ENCODE measurements at places on chromosomes 3 and 15.

DNA sequence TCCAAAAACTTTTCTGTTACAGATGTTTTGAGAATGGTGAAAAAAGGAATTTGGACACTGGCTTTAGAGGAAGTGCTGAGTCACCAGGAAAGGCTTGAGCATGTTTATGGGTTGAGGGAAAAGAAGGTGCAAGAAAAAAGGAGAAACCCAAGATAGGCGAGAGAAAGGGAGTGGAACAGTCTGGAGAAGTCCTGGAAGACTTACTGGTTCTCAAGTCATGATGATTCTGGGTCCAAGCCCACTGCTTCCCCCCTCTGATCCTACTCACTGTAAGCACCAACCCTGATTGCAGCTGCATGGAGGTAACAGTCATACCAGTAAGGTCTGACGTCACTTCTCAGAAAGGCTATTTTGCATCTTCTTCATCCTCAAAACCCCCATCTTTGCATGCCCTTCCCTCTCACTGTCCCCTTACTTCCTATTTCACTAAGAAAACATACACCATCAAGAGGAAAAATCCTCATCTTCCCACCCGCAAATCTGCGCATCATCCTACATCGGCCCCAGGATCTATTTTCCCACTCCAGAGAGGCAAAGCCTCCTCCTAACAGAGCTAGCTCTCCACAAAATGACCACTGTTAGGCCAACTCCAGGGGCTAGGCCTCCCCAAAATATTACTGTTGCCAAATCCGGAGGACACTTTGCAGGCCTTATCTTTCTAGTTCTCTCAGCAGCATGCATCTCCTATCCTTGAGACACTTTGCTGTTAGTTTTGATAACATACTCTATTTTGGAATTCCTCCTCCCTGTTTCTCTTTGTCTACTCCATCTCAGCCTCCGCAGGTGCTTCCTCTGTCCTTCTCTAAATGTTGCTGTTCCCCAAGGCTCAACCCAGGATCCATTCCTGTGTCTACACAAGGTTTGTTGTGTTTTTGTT lies 3.2 kb upstream of the ATP13A3 start:
- DNase-seq, result no peak

DNA sequence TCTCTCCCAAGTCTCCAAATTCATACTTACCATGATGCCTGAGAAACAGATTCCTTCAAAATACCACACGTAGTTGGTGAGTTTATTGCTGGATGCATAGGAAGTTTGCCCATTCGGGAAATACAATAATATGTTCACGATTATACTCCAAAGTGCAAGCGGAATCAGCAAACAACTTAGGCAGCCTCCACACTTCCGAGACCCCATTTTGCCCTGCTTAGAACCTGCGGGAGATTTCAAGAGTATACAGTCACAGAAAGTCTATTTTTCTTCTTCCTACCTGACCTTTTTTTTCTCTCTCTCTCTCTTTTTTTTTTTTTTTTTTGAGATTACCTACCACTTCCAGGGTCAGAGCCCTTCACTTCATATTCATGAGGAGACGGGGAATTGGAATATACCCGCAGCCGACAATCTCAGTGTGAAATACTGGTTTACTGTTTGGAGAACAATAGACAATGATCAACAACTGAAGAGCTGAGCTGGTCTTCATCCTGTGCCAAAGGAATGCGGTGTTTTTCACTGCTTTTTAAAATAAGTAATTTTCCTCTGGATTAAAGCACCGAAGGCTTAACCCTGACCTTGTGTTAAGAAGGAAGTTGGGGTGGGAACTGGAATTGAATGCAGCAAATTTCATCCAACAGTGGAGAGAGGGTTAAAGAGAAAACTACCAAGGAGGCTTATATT lies at the start of gene TM4SF18:
TM4SF18 (minus strand) TSS at position 461 of the 684 bp plus-strand sequence; CDS start at position 207, 254 bp downstream.
- no peak for DNase-seq

- DNase-seq, result no peak
These were observed 276.1 kb upstream of the GOLGA6L4 start for GRCh38 chr15:83959477-83959876.

GRCh38 chr3:149596134-149596770 lies 61.6 kb downstream of the WWTR1 start:
- DNase-seq, result no peak

DNA sequence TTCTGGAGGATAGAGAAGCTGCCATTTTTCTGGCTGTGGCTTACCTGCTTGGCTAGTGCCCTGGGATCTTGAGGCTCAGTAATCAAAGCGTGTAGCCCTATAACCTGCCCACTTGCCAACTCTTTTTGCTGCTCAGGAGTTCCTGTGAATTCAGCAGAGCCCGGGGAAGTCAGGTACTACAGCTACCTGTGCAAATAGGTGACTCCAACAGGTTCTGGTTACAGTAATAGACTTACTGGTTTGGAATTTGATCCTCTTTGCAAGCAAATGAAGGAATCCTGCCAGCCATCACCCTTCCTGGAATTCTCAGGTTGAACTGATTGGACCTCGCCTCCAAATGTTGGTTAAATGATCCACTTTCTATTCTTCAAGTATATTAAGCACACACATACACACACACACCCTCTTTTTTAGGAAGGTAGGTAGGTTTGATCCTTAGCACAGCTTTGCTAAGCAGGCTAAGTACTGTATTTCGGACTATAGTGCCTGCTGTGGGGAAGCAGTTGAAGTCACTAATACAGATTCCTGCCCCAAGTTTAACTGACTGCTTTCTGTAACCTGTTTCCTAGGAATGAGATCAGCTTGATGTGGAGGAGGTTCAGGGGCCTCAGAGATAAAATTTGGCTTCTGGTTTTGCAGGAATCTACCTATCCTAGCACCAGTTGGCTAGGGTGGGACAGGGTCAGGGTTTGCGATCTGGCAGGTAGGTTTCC lies 2.3 kb downstream of the PPCDC start:
- no peak for DNase-seq

DNA sequence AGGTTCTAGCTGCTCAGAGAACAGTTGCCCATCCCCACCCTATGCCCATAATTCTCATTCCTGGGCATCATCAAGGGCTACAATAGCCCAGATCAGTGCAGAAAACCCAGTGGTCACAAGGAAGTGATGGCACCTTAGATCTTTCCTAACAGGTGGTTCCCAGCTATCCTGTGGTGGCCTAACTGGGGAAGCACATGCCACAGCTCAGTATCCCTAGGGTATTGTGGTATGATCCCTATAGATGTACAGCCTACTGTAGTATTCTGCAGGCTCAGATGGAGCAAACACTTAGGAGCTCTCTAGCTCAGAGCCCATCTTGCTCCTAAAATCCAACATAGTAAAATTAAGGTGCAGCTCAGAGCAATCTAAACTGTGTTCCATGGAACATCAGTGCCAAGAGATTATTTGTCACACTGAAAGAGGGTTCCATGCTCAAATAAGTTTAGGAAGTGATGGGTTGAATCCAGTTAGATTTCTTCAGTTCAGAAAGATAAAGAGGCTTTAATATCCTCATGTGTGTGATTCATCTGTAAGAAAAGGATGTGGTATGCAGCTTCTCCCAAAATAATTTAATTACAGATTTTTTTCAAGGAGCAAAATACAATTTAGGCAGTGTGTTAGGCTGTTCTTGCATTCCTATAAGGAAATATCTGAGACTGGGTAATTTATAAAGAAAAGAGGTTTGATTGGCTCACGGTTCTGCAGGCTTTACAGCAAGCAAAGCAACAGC lies 4.4 kb downstream of the A4GNT start:
- no peak for DNase-seq

GRCh38 chr3:27252646-27253045 lies 116.5 kb downstream of the NEK10 start:
- no peak for DNase-seq

GRCh38 chr3:185176750-185177359 lies 24.0 kb upstream of the C3orf70 start:
- DNase-seq, result no peak

GRCh38 chr3:14154895-14155440 lies 23.4 kb downstream of the XPC start:
- DNase-seq, result no peak

DNA sequence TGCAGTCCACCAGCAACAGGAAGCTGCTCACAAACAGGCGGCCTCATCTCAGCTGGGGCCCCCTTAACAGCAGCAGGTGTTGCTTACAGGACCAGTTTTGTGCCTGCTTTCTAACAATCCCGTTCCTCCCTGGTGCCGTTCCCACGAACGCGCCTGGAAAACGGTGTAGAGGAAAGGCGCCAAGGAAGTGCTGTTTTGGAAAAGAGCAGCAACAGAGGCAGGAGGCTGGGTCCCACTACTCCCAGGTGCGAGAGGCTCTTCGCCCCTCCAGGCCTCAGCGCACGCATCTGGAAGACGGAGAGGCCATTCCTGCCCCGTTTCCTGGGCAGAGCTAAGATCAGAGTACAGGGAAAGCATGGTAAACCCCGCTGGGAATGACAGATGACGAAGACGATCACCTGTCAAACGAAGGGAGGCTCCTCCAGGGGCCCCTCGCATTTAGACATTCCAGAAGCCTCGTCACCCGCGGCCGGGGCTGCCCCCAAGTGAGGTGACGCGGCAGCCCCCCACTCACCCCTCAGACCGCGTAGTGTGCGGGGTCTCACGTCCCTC lies 603 bp downstream of the SCAPER start:
- DNase-seq, result no peak

GRCh38 chr15:78711638-78712037 lies 70.6 kb upstream of the CHRNB4 start:
- DNase-seq, result no peak

GRCh38 chr3:57078635-57079473 lies 18.4 kb downstream of the SPATA12 start:
- no peak for DNase-seq

GRCh38 chr15:99275061-99275460 lies 23.8 kb downstream of the LRRC28 start:
- no peak for DNase-seq

DNA sequence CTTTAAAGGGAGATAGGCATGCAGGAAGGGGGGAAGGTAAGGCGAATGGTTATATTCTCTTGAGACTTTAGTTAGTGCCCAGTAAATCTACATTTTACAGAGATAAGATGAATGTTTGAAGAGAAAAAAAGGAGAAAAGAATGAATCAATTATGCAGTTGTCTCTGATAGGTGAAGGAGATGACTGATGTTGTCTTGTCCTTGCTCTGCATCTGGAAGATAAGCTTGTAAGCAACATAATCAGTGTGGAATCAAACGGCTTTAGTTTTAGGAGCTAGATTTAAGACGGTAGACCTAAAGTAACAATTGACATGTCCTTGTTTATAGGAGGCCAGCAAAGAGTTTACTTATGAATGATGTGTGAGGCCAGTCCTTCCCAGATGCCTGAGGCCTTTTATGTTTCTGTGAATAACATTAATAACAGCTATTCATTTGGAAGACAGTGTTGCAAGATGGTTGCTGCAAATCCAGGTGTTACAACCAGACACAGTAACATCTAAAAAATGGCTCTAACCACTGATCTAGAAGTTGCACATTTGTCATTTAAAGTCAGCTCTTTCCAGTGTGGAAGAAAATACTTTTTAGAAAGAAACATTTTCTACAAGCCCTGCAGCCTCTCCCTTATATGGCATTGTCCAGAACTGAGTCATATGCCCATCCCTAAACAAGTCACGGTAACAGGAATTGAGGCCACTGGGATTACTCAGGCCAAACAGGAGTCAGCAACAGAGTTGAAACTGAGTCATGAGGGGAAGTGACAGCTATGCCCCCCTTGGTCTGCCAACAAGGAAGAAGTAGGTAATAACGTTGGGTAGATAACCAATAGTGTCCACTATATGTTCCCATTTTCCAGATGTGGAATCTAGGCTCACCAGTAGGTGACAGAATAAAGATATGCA lies 77.5 kb upstream of the FBN1 start:
- no peak for DNase-seq

GRCh38 chr3:5187920-5188418 lies 462 bp downstream of the EDEM1 start:
- peak; percentile 4 for DNase-seq

- DNase-seq, result no peak
These were observed 13.3 kb upstream of the PAQR9 start for GRCh38 chr3:142976621-142977398.

DNA sequence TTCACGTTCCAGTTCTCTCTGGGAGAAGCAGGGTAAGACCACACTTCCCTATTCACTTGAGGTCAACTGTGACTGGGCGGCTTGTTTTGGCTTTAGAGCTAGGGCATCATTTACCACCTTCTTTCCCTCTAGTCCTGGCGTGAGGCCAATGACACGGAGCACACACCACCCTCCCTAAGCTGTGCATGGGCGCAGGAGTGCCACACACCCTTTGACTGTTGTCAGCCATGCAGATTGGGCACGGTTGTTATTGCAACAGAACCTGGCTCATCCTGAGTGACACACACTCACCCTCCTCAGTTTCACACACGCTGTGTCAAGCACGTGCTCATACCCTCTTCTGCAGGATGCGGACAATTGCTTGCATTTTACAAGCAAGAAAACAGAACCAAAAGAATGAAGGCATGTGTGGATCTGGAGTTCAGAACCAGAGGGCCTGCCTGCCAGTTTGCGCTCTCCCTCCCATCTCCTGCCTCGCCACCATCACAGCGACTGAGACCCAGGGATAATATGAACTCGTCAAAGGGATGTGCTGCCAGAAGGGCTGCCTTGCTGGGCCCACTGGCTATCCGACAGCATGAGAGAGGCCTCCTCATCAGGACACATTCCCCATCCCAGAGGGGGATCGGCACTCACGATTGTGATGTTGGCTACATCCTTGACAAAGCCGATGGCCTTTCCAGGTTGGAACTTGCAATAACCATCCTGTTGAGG lies 17.6 kb downstream of the CTSH start:
- no peak for DNase-seq

DNA sequence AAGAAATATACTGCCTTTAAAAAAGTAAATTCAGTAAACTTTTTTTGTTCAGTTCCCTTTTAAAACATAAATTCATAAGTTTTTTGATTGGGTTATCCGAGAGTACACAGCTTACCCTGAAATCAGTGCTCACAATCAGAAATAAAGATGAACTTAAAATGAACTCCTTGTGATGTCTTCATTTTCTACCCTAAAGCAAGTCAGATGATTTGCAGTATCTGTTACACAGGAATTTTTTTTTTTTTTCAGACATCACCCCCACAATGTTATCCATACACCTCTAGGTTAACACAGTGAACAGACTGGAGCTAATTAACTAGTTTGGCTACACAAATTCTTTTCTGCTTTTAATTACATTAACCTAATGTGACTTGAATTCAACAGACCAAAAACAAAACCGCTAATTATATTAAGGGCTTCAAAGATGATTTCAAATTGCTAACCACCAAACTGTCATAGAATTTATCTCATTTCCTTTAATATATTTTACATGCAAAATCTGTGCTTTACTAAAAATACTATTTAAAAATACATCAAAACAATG lies 1042.0 kb downstream of the ROBO1 start:
- DNase-seq, result no peak

- no peak for DNase-seq
These were observed 90.6 kb downstream of the ZNF621 start for GRCh38 chr3:40615110-40615915.

All from stimulated activated CD8-positive, alpha-beta memory T cell treated with anti-CD3 and anti-CD28 coated beads, Interleukin-7, amount 100 ng/mL, for 1 hour (primary cell).